ENCODE measurements at places on chromosomes 3 and 15.

DNA sequence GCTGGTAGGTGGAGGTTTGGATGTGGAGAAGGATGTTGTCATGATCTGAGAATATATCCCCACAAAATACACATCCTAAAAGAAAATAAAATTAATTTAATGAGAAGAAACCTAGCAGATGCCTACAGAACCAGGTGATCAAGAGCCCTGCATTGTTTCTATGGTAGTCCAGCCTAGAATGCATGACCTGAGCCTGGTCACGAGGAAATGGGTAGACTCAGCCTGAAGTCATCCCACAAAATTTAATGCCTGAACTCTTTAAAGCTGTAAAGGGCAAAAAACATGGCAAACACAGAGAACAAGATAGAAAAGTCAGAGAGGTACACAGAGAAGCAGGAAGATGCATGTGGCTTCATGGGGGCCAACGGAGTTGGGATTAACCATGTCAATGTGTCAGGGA is 36.0 kb downstream of the LDHAL6B start:
- DNase-seq = no peak
- H3K4me3 ChIP-seq = no peak overlapping the region
- H3K36me3 ChIP-seq = no peaks in the 10 kb centered on the region
- H3K27me3 ChIP-seq = no peaks in the 10 kb centered on the region
- no peaks in the 10 kb centered on the region for H3K4me1 ChIP-seq
- no peak overlapping the region for H3K27ac ChIP-seq

DNA sequence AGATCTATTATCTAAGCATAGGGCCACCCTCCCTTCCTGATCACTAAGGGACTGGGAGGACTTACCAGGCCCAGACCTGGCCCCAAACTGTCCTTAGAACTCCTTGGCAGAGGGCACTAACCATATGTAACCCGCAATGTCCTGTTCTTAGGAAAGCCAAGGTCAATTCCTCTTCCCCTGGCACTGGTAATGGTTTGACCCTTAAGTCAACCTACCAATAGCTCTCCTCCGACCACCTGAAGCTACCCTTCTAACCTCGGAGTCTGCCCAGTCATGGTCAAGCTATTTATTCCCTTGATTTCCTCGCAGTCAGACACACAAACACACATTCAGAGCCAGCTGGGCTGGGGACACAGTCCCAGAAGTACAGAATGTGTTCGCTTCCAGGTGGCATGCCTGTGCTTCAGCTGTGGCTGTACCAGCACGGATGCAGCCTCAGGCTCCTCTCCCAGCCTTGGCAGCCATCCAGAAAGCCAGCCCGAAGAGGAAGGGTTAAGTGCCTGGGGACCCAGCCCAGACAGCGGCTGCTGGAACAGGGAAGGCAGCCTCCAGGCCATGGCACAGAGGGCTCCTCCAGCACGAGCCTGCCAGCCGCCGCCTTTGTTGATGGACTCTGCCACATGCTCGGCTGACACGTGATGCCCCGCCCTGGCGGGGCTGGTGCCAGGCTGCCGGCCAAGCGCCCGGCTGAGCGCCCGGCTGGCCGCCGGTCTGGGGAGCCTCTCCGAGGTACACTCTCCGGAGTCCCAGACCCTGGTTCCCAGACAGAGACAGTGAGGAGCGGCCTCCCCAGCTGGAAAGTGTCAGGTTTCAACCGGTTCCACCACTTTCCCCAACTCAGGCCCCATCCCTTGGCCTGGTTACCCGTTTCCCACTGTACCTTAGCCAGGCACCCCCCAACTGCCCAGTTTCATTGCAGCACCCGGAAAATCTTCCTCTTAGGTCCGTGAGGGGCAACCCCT is 5.5 kb downstream of the BMF start:
- H3K4me1 ChIP-seq = peaks cover 74% of the 10 kb centered on the region
- no peaks in the 10 kb centered on the region for H3K27me3 ChIP-seq
- H3K4me3 ChIP-seq = no peak overlapping the region
- H3K27ac ChIP-seq = no peak overlapping the region
- no peak for DNase-seq

DNA sequence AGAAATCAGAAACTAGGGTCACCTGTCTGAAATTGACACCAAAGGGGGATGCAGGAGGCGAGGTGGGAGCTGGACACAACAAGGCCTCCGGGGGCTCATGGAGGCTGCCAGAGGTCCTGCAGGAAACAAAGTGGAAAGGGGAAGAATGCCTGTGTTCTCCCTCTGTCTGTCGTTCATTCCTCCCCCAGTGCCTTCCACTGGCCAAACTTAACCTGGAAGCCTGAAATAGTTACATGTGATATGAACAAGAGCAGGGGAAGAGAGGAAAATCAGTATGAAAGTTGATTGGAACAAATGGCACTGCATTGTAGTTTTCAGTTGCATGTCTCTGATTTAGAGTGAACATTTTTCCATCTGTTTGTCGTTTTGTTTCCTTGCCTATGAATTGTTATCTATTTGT is 502.0 kb upstream of the CFAP20DC start:
- H3K27ac ChIP-seq = no peak overlapping the region
- no peaks in the 10 kb centered on the region for H3K36me3 ChIP-seq
- H3K4me3 ChIP-seq = no peak overlapping the region
- DNase-seq = no peak

DNA sequence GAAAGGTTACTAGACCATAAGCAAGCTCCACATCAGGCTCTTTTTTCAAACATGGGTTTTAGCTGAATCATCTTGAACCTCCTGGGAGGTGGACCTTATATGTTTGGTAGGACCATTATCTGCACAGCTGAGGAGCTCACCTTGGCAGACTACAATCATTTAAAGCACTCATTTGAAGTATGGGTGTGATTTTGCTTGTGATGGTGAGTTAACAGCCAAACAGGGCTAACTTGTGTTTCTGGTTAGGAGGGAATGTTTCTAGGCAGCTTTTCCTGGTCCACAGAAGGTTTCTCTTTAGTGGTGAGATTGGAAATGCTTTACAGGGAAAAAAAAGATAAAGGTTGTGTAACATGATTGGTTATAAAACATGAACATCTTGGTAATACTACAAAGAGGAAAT is 61.8 kb downstream of the ARHGEF26 start:
- no peaks in the 10 kb centered on the region for H3K4me1 ChIP-seq
- H3K27me3 ChIP-seq = peaks cover 8% of the 10 kb centered on the region
- H3K36me3 ChIP-seq = no peaks in the 10 kb centered on the region

DNA sequence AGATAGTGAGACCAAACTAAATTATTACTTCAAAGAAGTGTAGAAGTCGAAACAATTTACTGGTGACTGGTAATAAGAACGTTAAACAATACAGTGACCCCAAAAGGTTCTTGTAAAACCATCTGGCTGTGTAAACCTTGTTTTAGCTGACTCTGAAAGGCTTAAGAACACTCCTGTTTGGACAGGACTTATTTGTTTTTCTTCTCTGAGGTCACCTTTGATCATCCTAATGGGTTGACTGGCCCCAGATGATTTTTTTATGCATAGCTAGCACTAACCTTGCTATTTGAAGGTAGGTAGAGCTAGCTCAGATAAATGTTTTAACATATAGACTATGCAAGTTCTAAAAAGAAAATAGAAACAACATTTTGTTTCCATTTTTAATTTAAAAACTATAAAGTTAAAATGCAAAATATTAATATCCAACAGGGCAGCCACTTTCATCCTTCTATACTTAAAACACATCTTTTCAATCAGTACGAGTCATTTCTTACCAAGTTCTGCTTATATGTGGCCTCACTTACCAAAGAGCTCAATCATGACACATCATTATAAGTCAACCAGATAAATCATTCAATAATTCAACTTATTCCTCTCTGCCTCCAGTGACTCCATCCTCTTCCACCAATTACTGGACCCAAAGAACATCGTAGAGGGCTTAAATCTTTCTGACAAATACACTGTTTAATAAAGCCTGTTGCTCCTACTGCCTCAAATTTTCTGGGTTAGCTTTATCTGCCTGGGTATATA is 158.8 kb downstream of the SSR3 start:
- H3K36me3 ChIP-seq = no peaks in the 10 kb centered on the region
- H3K27me3 ChIP-seq = no peaks in the 10 kb centered on the region
- no peak overlapping the region for H3K27ac ChIP-seq

DNA sequence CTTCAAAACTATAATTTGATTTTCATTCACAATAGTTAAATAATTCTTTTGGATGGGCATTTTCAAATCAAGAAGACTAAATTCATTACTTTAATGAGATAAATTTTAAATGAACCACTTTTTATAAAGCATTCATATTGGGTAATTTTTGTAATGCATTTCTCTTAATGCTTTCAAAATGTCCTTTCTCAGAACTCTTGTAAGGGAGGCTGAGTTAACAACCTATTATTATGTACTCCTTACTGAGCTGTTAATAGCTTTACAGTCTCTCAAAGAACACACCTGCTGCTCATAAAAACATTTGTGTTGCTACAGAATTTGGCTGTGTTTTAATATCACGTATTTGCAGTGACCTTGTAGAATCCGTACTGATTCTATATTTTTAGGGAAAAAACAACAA is 334.0 kb upstream of the ARL6 start:
- no peak overlapping the region for H3K4me3 ChIP-seq
- H3K4me1 ChIP-seq = no peaks in the 10 kb centered on the region
- DNase-seq = no peak
- H3K27me3 ChIP-seq = no peaks in the 10 kb centered on the region
